RWPE1 (cell line): ENCODE measurements at places on chromosomes 11 and 22.

- DNase-seq = no peak
Observed at GRCh38 chr11:8937159-8937558, 4.4 kb upstream of the C11orf16 start.

DNA sequence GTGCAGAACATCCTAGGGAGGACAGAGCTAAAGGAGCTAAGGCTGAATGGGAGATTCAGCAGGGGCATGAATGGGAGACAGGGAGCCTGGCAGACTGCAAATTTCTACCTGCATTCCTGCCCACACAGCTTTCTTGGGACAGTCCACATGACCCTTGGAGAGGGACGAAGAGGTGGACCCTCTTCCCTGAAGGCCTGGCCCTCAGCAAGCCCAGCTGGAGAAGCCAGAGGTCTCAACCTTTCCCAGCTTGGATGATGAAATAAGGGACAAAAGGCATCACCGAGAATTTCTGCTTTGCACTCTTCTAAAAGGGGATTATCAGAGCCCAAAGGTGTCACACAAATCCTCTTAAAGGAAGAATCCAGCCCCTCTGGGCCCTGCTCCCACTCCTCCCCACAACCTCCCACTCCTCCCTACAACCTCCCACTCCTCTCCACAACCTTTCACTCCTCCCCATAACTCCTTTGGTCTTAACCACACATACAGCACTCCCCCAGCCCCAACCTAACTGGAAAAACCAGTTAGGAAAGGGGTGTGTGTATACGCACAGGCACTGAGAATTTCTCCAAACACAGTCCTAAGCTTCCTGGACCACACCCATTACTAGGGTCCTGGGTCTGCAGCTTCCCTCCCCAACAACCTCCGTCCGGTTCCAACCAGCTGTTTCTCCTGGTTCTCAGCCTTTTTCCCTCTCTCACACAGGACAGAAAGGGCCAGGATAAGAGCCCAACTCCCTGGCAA, 38.4 kb downstream of the RPL27A start:
- DNase-seq = peak; percentile 82

GRCh38 chr11:46066335-46066734, 54.9 kb downstream of the PHF21A start:
- DNase-seq = peak; percentile 13

DNA sequence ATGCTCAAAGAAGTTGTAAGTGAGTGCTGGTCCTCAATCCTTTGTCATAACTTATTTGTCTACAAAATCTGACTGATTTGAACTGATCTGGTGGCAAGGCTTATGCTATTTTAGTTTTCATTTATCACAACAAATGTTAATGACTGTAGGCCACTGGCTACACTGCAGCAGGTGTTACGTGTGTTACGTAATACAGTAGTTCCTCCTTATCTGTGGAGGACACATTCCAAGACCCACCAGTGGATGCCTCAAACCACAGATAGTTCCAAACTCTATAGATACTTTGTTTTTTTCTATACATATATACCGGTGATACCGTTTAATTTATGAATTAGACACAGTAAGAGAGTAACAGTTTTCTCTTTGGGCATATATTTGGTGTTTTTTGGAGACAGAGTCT, 7.0 kb downstream of the MADD start:
- DNase-seq = no peak

- DNase-seq = no peak
Observed at GRCh38 chr22:25023879-25024278, 71.4 kb downstream of the KIAA1671 start.

GRCh38 chr22:44624689-44625420, 77.1 kb upstream of the PRR5 start:
- DNase-seq = no peak

GRCh38 chr22:46625113-46625842, 5.1 kb downstream of the GRAMD4 start:
- DNase-seq = no peak
